ENCODE measurements at places on chromosomes 12 and 14.

- no peak for DNase-seq
Measured at GRCh38 chr12:50112456-50113218, 601 bp downstream of the COX14 start.

DNA sequence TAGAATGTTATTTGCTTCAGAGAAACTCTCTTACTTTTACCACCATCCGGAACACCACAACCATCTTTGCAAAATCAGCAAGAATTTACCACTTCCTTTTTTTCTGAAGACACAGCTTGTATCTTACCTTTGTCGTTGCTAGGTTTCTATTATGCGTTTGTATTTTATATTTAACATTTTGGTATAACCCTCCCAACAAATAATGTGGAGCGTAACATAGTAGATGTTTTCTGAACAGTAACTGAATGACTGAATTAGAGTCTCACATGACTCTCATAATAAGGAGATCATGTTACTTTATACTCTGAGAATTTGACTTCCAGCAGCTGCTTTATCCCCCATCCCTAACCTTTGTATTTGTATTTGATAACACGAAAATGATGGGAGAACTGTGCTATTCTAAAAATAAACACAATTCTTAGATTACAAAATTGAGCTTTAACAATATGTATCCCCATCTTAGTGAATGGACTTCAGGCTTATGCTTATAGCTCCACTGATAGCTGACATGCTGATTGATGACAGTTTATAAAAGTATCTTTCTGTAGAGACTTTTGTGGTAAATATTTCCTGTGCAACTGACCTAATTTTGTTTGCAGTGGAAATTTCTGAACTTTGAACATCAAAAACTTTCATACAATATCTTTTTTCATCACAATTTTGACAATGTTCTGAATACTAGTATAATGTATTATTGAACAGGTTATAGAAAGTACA is 7.9 kb upstream of the KLRB1 start:
- no peak for DNase-seq

- DNase-seq = no peak
Measured at GRCh38 chr12:4908684-4909409, 858 bp upstream of the KCNA1 start.

DNA sequence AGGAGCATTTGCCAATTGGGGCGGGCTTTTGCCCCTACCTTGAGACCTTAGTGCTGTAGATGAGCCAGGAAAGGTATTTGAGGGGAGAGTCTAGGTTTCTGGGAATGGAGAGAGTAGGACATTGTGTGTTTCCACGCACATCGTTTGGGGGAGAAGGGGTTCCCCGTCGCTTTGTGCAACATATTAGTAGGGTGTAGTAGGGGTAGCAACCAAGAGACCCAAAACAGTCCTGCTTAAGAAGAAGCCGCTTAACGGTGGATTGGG is 694 bp upstream of the PTGES3 start:
- DNase-seq = no peak

DNA sequence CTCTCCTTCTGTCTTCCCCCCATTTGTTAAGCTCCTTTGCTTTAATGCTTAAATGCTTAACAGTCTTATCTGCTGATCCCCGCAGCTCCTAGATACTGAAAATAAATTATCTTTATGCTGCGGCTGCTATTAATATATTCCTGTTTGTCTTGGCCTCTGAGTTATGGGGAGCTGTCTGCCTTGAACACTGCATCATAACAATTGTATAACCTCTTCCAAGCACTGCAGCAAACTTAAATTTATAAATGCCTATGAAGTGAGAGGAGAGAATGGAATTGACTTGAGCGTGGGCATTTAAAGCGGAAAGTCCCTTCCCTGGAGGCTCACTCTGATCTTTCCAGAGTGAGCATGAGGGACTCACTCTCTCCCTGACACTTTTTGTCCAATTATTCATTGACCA is 23.1 kb upstream of the DCP1B start:
- DNase-seq = no peak

DNA sequence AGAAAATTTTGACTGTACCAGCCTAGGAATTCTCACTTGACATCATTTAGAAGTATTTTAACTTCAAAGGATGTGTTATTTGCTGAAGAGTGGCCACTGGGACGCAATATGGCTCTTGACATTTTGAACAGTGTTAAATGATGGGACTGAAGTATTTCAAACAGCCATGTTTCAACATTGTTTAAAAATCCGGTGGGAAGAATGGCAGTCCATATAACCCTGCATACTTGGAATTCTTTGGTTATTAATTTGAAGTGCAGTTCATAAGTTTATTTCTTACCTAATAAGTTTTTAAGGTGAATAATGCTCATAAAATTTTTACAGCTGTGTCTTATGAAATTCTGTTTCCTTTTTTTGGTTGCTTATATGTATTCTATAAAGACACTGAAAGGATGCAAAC is 8.3 kb downstream of the TMTC2 start:
- DNase-seq = no peak

- DNase-seq = no peak
Measured at GRCh38 chr12:65637774-65638173, 186.5 kb upstream of the HMGA2 start.

- DNase-seq = no peak
Measured at GRCh38 chr12:32567296-32567674, 111.8 kb upstream of the DNM1L start.

GRCh38 chr14:72512925-72513324 is 381.0 kb downstream of the DPF3 start:
- DNase-seq = no peak

DNA sequence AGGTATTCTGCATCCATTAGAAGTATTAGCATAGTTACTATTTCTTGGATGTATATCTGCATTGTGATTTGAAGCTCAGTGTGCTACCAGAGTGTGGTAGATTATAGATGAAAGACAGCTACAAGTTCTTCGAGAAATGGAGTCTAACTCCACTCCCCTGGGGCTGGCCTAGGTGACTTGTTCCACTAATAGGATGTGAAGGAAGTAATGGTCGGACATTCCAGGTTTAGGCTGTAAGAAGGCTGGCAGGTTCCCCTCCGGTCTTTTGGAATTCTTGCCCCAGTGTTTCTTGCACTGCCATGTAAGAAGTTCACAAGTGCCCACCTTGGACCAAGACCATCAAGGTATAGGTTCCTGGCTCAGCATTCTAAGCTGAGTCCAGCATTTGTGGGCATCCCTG is 236.4 kb downstream of the FLRT2 start:
- DNase-seq = no peak

DNA sequence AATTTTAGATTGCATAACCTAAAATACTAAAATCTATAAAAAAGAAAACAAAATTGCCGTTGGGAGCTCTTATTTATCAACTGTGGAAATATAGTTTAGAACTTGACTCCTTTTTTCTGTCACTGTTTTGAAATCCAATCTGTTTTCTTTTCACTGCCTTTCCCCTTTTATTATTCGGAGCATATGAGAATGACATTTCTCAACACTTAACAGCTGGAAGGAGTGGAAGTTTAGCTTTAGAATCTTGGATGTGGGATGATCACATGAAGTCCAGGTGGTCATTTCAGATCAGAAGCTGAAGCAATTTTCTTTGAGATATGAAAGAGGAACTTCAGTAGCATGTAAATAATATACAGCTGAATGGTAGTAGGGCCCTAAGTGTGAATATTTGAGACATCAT is 16.7 kb downstream of the TRHDE start:
- no peak for DNase-seq

GRCh38 chr14:63857466-63858030 is 4.7 kb downstream of the SYNE2 start:
- no peak for DNase-seq

- no peak for DNase-seq
Measured at GRCh38 chr12:103468837-103469236, 26.9 kb downstream of the C12orf42 start.

- DNase-seq = no peak
Measured at GRCh38 chr14:105467249-105467941, 7.2 kb upstream of the CRIP2 start.

GRCh38 chr14:22189881-22190280 is 399.1 kb downstream of the DAD1 start:
- DNase-seq = no peak

GRCh38 chr12:54579696-54580333 is 8.6 kb downstream of the PPP1R1A start:
- DNase-seq = peak; percentile 76

- DNase-seq = no peak
Measured at GRCh38 chr14:53186532-53186931, 33.4 kb upstream of the DDHD1 start.

DNA sequence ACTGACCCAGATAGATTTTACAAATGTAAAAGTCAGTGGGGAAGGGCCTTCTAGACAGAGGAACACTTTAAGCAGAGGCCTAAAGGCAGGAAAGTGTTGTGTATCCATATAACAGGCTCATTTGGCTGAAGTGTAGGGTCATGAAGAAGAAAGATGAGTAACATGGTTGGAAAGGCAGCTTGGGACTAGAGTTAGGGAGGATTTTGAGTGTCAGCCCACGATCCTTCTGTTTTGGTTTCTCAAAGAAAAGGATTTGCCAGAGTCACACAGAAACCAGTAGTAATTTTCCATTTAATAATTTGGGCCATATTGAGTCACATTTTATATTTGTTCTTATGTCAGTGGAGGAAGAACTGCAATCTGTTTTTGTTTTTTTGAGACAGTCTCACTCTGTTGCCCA is 76.4 kb downstream of the ZC3H14 start:
- DNase-seq = no peak

DNA sequence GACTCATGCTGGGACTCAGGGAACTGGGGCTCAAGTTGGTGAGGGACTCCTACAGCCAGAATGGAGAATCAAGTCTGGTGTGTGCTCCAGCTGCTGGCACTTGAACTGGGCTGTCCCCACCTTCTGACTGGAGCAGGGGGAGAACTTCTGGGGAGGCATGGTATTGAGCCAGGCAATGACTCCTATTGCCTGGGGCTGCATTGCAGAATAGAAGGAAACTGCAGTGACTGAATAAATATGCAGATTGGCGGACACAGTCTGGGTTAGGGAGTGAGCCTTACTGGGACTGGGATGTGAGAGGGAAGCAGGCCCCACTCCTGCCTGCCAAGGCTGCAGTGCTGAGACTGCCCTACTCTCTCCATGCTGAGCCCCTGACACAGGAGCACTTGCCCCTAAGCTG is 8.8 kb upstream of the ZNF268 start:
- no peak for DNase-seq

DNA sequence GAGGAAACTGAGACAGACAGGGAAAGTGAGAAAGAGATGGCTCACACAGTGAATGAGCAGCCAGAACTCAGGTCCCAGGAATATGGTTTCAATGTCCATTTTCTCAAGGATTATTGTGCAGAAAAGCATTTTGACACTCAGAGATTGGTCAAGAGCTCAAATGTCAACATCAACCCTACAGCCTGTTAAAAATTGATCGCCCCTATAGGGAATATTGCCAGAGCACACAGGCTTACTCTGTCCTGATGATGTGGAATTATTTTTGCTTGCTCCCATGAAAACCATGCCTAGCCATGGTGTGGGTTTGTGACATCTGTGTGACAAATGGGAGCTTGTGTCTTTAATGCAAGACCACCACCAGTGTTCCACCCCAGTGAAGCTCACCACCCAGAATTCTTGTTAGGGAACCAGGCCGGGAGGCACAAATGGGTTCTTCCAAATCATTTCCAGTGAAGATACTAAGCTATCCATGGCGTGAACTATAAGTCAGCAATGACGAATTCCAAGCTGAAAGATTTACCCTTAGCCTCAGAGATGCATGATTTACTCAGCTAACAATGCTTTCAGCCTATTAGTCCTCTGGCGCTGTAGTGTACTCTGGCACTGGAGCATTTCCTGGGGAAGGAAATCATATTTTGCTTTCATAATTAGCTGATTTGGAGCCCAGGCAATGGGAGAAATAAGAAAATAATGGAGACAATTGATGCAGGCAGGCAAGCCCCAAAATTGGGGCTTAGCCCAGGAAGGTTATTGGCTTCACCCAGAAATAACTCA is 1188.2 kb upstream of the TMEM132C start:
- no peak for DNase-seq

DNA sequence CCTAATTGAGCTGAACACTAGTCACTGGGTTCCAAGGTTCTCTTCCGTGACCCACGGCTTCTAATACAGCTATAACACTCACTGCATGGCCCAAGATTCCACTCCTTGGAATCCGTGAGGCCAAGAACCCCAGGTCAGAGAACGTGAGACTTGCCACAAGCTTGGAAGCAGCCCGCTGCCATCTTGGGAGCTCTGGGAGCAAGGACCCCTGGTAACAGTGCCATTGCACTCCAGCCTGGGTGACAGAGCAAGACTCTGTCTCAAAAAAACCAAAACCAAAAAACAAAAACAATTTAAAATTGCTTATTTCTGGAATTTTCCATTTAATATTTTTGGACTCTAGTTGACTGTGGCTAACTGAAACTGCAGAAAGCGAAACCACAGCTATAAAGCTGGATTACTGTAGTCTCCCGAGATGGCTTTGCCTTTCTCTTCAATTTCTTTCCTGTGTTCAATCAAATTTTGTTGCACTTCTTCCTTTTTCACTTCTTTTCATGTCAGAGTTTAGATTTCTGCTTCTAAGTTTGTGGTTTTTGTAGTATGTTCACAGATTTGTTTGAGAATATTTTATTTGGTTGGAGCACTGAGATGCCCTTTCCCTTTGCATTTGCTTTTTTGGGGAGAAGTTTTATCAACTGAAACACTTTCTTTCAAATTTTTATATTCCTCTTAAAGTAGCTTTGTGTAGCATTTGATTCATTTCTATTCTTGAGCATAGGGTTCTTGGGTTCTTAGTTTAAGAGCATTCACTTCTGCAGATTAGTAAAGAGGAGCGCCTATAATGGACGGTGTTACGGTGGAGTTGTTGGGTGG is 44.6 kb downstream of the DDHD1 start:
- DNase-seq = no peak

DNA sequence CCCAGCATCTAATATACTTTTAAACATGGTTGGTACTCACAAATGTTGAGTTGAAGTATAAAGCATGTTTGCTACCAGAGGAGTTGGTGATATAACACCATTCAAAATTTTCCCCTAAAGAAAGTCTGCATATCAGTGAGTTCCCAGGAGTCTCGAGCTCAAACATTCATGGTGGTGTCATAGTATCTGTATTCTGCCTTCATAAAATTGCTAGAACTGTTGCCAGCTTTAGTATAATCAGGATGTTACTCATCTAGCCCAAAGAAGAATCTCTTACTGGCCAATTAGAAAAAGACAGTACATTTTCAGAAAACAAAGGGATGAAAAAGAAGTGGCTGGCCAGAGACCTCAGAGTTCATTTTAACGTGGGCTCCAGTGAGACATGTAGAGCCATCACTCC is 374.7 kb downstream of the KCNH5 start:
- no peak for DNase-seq

- DNase-seq = no peak
Measured at GRCh38 chr14:71694591-71695530, 237.4 kb upstream of the RGS6 start.

- DNase-seq = no peak
Measured at GRCh38 chr14:30573226-30573814, 14.4 kb downstream of the G2E3 start.

- no peak for DNase-seq
Measured at GRCh38 chr14:36129181-36129580, 47.3 kb downstream of the PTCSC3 start.

- no peak for DNase-seq
Measured at GRCh38 chr12:107847830-107848229, 73.3 kb downstream of the ASCL4 start.

GRCh38 chr12:75994069-75994740 is 37.4 kb downstream of the PHLDA1 start:
- no peak for DNase-seq
